MG63 (cell line): ENCODE measurements at places on chromosomes 2 and 18. TPM values are rescaled to one million over a fixed set of nuclear protein-coding genes. Genes with fewer than 3 reads are reported as not detected.
A peak's percentile ranks its signal among the peaks of the same experiment; 100 is the strongest.

The OTOS gene
- total RNA-seq: not detected in 2 replicates

The G6PC2 gene
- not detected in 2 replicates for total RNA-seq

The SERPINB7 gene
- total RNA-seq: 0.99 and 4.7 TPM in 2 replicates

The POTEC gene
- total RNA-seq: not detected in 2 replicates

The CPO gene
- total RNA-seq: not detected in 2 replicates

The PJVK gene
- total RNA-seq: 0.59 and 1.4 TPM in 2 replicates

The NAT8 gene
- not detected in 2 replicates for total RNA-seq

The PLEK gene
- total RNA-seq: not detected in 2 replicates

The IL18R1 gene
- not detected in 2 replicates for total RNA-seq

The DLGAP1 gene
- total RNA-seq: 3.4 and 3.7 TPM in 2 replicates

The SPAG16 gene
- total RNA-seq: 13.3 and 33.7 TPM in 2 replicates

DNA sequence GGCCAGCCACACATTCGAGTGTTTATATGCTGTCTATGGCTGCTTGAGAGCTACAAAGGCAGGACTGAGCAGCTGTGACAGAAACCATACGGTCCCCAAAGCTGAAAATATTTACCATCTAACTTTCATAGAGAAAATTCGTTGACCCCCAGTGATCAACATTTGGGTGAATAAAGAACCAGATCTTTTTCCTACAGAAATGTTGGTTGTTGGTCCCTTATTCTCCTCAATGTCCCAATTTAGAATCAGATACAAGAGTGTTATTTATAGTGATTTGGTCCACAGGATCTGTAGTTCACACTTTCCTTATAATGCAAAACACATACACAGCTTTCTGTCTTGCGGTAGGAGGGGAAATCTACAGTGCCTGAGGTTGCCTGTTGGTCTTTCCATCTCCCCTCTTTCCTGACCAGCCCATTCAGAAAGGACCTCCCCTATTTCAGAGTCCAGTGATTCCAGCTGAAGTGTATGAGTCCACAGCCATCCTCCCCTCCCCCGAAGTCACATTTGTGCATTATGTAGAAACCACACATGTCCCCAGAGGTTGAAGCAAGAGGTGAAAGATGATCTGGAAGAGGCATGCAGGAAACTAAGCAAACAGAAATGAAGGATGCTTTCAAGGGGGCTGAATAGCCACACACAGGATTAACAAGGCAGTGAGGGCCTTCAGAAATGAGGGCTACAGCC, 61.9 kb downstream of the SPRED2 start:
- DNase-seq: no peak

- DNase-seq: no peak
These were observed 24.8 kb upstream of the STK39 start for GRCh38 chr2:168272225-168272624.

DNA sequence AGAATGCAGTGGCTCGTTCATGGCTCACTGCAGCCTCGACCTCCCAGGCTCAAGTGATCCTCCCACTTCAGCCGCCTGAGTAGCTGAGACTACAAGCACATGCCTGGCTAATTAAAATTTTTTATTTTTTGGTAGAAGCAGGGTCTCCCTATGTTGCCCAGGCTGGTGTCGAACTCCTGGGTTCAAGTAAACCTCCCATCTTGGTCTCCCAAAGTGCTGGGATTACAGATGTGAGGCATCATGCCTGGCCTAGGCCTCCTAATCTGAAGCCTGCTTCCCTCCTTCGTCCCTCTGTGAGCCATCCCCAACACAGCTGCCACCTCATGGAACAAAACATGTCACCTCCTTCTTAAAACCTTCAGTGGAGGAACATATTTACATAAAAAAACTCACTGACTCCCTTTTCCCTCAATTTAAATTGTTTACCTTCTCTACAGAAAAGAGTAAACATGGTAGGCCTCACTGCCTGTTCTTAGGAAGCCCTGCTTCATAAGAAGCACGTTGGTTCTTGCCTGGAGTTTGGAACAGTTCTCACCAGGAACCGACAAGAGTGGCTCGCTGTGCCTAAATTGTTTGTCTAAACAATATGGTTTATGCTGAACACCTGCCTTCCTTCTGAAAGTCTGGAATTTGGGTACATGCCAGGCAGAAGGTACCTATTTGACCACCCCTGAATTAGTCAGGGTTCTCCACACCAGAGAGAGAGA, 12.1 kb upstream of the RHOB start:
- no peak for DNase-seq

DNA sequence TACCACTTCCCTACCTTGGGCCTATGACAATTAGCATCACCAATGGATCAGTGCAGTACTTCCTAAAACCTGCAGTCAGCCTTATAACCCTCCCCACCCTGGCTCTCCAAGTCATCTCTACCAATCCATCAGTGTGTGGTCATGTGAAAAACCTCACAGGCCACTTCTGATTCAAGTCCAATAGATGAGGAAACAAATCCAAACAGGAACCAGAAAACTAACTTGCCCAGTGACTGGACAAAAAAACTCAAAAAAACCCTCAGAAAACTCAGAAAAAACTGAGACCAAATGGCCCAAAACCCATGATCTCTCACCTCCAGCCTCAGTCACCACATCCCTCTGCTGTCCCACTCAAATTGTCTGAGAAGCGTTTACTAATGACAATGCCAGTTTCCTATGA, 43.3 kb downstream of the TGFA start:
- no peak for DNase-seq

GRCh38 chr18:3481696-3482210, 31.8 kb downstream of the TGIF1 start:
- DNase-seq: no peak

- no peak for DNase-seq
These were observed 706 bp upstream of the BCL11A start for GRCh38 chr2:60554074-60554645.

DNA sequence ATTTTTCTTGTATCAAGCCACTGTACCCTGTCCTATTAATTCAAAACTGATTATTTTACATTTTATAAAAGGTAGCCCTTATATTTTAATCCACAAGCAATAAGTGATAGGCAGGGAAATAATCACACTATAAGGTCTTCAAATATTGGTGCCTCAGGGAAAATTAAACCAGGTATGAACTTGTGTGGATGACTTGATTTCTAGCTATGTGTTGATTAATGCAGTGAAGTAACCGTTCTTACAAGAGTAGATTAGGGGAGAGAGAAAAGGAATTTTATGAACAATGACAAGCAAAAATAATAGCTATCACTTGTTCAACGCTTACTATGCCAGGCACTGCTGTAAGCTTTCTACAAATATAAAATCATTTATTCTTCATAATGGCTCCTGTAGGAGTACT, 199.6 kb downstream of the PTGR3 start:
- DNase-seq: no peak

- no peak for DNase-seq
These were observed 78.6 kb upstream of the CSRNP3 start for GRCh38 chr2:165390875-165391274.

- no peak for DNase-seq
These were observed 106.4 kb upstream of the SMAD2 start for GRCh38 chr18:48036641-48037421.

GRCh38 chr2:171798156-171798820, 95.8 kb downstream of the SLC25A12 start:
- no peak for DNase-seq

DNA sequence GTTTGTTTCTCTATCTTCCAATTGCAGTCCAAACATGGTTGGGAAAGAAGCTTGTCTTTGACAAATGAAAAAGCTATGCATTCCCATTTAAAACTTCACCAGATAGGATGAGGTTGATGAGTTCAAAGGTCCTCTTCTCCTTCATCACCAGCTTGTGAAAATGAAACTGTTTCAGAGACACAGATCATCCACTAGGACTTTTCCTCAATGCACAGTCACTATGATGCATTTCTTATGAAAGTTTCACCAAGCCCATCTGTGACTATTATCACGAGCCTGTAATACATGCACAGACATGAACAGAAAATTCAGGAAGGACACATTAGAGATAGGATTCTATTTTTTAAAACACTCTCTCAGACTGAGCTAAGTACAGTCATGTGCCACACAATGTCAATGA, 644.4 kb downstream of the PLCL1 start:
- no peak for DNase-seq

DNA sequence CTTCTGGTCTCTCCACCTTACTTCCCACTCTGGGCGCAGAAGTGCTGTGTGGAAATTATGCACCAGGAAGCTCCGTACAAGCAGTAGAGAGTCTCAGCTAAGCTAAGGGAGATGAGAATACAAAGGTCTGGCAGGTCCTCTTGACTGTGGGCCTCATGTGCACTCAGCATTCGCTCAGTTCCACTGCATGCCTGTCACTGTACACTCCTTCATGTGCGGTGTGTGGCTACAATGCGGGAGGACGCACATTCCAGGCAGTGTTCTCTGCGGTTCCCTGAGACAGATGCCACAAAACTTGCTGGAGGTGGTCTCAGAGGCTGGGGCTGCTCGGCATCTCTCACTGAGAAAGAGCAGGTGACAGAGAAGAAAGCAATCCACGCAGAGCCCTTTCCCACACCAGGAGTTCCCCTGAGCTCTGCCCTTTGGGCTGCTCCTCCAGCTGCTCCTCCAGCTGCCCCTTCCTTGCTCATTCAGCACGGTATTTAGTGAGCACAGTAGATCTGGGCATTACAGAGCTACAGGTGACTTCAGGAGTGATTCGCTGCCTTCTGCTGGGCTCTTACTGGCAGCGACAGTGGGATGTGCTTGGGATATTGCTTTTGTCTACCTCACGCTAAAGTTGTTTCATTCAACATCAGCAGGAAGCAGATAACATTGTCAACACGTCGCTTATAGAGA, 176.6 kb downstream of the SH3RF3 start:
- no peak for DNase-seq

- no peak for DNase-seq
These were observed 80.6 kb downstream of the TEX51 start for GRCh38 chr2:126979039-126980003.

DNA sequence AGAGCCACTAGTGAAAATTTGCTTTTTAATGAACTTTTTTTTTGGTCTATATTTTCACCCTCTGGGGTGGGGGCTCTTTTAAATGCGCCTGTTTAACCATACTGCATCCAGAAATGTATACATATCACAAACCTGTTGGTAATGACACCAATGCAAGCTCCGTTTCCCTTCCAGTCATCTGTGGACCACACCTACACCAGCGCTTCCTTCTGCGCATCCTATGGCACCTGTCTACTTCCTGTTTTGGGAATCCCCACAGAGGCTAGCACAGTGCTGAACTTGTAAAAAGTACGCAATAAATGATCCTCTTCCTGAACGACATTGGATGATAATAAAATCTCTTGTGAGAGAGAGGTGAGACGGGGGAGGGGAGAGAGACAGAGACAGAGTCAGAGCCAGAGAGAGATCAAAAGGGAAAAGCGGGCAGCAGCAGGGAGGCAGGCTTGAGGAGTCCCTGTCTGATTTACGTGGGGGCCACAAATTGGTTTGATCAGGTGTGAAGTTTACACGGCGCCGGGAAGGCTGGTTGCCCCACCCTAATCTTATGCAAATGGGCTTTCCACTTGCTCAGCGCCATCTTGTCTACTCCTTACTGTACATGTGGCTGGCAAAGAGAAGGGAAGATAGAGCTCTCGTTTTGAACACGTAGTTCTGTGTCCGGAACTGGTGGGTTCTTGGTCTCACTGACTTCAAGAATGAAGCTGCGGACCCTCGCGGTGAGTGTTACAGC, 38.1 kb upstream of the SLC38A11 start:
- DNase-seq: no peak

DNA sequence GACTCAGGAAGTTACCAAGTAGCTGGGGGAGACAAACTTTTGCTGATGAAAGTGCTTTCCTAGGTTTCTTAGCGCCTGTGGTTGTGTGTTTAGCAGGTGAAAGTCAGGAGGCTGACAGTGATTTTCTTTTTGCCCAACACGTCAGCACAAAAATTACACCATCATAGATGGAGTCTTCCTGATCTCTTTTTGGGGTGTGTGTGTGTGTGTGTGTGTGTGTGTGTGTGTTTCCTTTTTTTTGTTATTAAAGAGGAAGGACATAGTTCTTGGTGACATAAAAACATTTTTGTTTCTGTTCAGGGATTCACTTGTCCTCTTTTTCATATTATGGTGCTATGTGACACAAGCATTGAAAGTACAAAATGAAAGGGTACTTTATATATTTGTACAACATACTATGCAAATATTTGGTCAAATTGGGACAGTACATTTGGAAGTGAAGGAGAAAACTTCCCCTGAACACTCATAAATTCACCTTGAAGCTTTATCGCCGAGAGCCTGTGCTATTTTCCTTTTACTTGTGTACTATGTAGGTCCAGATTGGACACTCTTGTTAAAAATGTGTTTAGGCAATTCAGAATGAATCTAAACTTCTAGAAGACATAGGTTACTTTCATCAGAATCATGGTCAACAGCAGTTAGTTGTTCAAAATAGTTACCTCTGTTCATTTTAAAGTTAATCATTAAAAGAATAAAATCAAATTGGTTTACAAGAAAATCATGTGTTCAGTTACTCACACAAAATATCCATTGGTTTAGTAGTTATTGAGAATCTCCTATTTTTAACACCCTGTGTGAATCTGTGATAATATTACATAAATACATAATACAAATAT, 491.9 kb downstream of the IRS1 start:
- DNase-seq: no peak

GRCh38 chr2:170771421-170771937, 1.3 kb downstream of the ERICH2 start:
- DNase-seq: no peak

- peak; percentile 89 for DNase-seq
These were observed 131.9 kb downstream of the GLI2 start for GRCh38 chr2:120867290-120868241.

DNA sequence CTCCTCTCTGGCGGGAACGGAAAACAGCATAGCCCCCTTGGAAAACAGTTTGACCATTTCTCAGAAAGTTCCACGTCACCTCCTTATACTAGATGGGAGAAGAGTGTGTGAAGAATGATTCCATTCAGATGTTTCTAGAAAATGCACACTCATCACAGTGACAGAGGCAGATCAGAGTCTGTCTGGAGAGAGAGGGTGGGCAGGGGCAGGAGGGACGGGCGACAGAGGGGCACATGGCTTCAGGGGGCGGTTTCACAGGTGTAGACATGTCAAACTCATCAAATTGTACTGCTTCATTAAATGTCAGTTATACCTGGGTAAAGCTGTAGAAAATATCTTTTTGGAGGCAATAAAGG, 88.8 kb upstream of the TAF1B start:
- no peak for DNase-seq

- no peak for DNase-seq
These were observed 51.3 kb upstream of the CD302 start for GRCh38 chr2:159849160-159849813.

DNA sequence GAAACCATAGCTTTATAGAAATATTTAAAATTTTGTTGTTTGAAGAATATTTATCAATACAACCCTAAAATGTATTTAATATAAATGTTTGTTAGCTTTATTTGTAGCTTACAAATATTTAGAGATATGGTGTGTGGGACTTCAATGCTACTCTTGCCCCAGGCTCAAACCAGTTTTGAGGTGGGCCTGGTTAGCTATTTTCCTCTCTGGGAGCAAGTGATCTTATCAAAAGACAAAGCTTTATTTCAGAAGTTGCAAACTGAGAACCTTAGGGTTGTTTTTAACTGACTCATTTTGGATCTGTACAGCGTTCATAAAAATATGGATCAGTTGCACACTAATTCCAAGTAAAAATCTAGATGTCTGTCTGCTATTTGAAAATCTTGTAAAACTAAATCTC, 563.6 kb upstream of the CDH2 start:
- DNase-seq: no peak

GRCh38 chr2:121266543-121267106, 18.4 kb downstream of the TFCP2L1 start:
- DNase-seq: no peak

- no peak for DNase-seq
These were observed 5.9 kb downstream of the ATP8B1 start for GRCh38 chr18:57797209-57797651.
